A172 (cell line): ENCODE measurements at places on chromosomes 12 and 14. TPM values are rescaled to one million over a fixed set of nuclear protein-coding genes. Genes with fewer than 3 reads are reported as not detected.

PRPH gene
- 4.6 and 6.9 TPM in 2 replicates for total RNA-seq

DNA sequence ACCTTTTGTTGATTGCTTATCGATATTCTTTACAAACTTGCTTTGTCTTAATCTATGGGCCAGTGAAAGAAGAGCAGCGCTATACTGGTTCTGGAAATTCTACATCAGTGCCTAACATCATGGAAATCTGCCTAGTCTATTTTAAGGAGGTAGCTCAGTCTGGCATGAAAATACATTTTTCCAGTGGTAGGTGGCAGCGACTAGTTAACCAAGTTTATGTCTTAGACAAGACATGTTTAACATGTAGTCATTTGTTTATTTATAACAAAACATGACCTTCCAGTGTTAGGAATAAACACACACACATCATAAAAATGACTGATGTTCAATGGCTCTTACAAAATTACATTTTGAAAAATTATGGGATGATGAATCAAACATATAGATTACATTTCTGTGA is 336.0 kb upstream of the SOX5 start:
- no peak for DNase-seq

- DNase-seq: no peak
These were observed 4.4 kb upstream of the BICD1 start for GRCh38 chr12:32102234-32102633.

- DNase-seq: no peak
These were observed 112.5 kb downstream of the FOXN3 start for GRCh38 chr14:89304561-89304960.

MLH3 gene
- 4.9 and 7.7 TPM in 2 replicates for total RNA-seq

DNA sequence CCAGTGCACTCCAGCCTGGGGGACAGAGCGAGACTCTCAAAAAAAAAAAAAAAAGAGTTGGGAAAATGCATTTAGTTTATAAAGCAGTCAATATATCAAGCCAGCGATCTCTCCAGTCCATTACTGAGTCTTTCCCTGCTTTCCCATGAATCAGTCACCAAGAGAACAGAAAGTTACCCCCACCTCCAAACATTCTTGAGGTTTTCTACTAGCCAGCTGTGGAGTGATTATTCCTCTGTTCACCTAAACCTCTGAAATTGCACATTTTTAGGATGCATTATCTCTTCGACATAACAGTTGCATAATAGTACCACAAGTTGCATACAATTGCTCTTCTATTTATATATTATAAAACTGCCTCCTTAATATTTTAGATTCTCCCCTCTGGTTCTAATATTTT is 134.8 kb upstream of the DIO3 start:
- DNase-seq: no peak

GRCh38 chr12:112167718-112168525 is 42.6 kb downstream of the TRAFD1 start:
- DNase-seq: no peak

LRRC10 gene
- not detected in 2 replicates for total RNA-seq

DNA sequence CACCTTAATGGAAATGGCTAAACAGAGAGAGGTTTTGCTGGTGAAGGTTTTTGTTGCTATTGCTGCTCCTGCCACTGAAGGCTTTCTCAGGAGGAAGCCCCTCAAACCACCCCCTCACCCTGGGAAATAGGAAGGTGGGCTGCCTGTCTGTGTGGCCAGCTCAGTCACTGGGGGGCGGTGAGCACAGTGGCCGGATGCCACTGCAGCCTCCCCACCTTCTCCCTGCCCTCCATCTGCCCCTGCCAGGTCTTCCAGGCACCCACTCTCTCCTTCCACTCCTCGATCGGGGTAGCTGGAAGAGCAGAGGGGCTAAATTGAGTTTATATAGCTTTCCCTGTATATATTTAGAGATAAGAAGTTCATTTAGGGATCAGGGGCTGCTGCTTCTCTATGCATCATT is 80.8 kb downstream of the PAPOLA start:
- DNase-seq: no peak

DNA sequence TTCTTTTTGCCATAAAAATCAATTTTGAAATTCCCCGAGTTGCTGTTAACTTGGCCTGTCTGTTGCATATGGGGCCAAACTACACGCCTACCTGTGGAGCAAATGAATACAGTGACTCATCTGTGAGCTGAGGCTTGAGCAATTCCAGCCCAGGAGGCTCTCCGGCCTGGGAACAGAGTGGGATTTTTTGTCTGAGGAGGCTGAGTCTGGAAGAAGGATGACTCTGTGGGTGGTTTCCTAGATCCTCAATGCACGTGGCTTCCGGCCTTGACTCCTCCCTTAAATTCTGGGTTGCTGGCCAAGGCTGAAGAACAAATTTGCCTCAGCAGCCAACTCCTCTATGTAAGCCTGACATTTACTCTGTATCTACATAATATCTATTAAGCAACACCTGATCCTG is 124.1 kb downstream of the SSPN start:
- peak; percentile 73 for DNase-seq

DNA sequence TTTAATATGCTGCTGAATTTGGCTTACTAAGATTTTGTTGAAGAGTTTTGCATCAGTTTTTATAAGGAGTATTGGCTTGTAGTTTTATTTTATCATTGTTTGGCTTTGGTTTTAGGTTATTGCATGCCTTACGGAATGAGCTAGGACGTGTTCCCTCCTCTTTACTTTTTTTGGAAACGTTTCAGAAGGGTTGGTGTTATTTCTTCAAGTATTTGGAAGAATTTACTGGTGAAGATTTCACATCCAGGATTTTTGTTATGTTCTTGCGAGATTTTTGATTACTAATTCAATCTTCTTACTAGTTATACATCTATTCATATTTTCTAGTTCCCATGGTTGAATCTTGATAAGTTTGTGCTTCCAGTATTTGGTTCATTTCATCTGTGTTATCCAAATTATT is 823.2 kb downstream of the SLC6A15 start:
- no peak for DNase-seq

- DNase-seq: no peak
These were observed 398.4 kb downstream of the DAD1 start for GRCh38 chr14:22190411-22191191.
